ENCODE measurements at places on chromosomes 6 and 20. TPM values are rescaled to one million over a fixed set of nuclear protein-coding genes. Genes with fewer than 3 reads are reported as not detected.

SRXN1 gene
- total RNA-seq, result 64.3 TPM

PRDM13 gene
- not detected for total RNA-seq

ASXL1 gene
- 35.5 TPM for total RNA-seq

MYLK4 gene
- total RNA-seq, result 0.28 TPM

MUC21 gene
- not detected for total RNA-seq

KCNS1 gene
- 0.58 TPM for total RNA-seq

GCM1 gene
- total RNA-seq, result not detected

SLPI gene
- not detected for total RNA-seq

SLC35D3 gene
- total RNA-seq, result under 0.01 TPM

UQCC2 gene
- 32.0 TPM for total RNA-seq

CST4 gene
- total RNA-seq, result 0.77 TPM

ILRUN gene
- 34.1 TPM for total RNA-seq

SMLR1 gene
- total RNA-seq, result 0.19 TPM

KIAA0408 gene
- total RNA-seq, result 0.38 TPM

PTK7 gene
- total RNA-seq, result 47.0 TPM

SPATA25 gene
- 0.28 TPM for total RNA-seq

SLC22A1 gene
- 0.38 TPM for total RNA-seq

CEP43 gene
- total RNA-seq, result 36.8 TPM

CDH22 gene
- total RNA-seq, result not detected

UCKL1 gene
- 25.9 TPM for total RNA-seq

KCNK15 gene
- total RNA-seq, result 0.19 TPM

TMEM217 gene
- total RNA-seq, result 2.5 TPM

SEMG1 gene
- not detected for total RNA-seq

BCAS4 gene
- 15.8 TPM for total RNA-seq

PSORS1C1 gene
- 0.19 TPM for total RNA-seq

VPS16 gene
- 52.9 TPM for total RNA-seq

CRISP3 gene
- not detected for total RNA-seq

OXT gene
- total RNA-seq, result not detected

CASS4 gene
- total RNA-seq, result 0.28 TPM

PARD6B gene
- 1.7 TPM for total RNA-seq

BPIFA1 gene
- not detected for total RNA-seq

NNAT gene
- 0.19 TPM for total RNA-seq

ASIP gene
- total RNA-seq, result not detected

OR2J3 gene
- not detected for total RNA-seq

ACAT2 gene
- 34.3 TPM for total RNA-seq

TMEM200A gene
- total RNA-seq, result 124 TPM

HRH3 gene
- total RNA-seq, result not detected

ANGPT4 gene
- total RNA-seq, result under 0.01 TPM

All from regular cardiac myocyte (primary cell).